ENCODE measurements at places on chromosomes 1 and 21.

- DNase-seq = no peak
Measured at GRCh38 chr1:175148068-175148467, 44.5 kb downstream of the KIAA0040 start.

DNA sequence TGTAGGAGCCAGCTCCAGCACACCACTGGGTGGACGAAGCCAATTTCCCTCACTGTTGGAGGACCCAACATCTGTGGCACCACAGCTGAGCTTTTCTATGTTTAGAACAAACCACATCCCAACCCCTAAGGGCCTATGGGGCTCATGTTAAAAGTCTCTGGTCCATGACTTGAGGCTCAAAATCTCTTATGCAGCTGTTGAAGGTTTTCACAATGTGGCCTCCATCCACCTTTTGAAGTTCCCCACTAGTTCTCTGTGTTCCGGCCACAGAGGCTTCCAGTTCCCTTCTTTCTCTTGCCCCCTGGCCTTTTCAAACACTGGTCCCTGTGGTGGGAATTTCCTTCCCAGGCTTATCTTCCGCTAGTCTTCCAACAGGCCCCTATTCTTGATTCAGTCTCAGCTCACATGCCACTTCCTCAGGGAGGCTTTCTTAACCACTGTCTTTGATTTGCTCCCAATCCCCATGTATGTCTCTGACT lies 3.9 kb upstream of the IFNLR1 start:
- no peak for DNase-seq

GRCh38 chr1:7406641-7407543 lies 364.2 kb upstream of the VAMP3 start:
- DNase-seq = no peak

DNA sequence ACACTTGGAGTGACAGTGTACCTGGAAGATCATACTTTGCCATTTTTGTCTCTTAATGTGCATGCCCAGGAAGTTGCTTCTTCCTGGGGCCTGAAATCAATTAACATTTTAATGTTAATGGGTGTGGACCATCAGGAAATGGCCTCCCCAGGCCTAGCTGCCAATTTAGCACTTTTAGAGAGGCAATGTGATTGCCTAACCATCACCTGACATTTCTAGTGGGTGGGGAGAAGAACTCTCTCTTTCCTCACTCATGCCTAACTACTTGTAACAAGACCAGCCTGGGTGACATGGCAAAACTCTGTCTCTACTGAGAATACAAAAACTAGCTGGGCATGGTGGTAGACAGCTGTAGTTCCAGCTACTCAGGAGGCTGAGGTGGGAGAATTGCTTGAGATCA lies 549.0 kb upstream of the RGS18 start:
- no peak for DNase-seq

DNA sequence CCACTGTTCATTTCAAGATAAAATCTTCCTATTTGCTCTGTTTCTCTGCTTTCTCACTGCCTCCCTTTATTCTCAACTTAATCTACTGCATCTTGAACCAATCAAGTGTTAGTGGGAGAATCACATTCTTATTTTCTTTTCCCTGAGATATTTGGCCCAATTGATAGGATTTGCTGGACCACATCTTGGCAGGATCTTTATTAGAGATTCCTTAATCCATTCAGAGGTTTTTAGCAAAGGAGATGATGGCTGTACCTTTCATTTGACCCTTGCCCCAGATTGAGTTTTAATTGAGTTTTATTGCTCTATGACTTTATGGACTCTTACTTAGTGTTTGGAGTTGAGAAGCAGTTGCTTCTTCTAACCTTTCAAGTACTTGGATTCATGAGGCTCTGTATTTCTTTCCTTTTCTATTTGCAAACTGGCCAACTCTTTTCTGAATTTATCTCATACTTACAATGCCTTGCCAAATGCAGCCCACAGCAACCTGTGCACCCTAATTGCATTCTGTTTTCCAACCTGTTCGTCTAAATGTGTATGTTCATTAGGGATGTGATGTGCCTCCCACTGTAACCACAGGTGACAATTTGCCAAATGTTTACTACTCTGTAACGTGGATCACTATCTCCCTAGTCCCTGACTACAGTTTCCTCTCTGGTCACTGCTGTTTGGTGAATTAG lies 274.8 kb upstream of the KAZN start:
- DNase-seq = no peak

DNA sequence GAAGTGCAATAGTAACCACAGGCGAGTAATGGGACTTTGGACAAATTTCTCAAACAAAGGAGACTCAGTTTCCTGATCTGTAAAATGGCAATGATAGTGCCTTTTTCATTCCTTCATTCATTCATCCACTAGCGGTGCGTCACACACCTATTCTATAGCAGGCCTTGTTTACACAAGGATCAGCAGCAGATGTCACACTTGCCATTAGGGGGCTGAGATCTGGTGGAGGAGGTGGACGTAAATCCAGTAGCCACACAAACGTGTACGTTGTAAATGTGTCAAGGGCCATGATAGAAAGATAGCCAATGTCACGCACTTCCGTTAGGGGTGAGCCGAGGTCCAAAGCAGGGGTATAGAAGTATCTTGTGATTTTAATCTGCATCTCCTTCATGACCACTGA lies 34.2 kb downstream of the SERINC2 start:
- no peak for DNase-seq

DNA sequence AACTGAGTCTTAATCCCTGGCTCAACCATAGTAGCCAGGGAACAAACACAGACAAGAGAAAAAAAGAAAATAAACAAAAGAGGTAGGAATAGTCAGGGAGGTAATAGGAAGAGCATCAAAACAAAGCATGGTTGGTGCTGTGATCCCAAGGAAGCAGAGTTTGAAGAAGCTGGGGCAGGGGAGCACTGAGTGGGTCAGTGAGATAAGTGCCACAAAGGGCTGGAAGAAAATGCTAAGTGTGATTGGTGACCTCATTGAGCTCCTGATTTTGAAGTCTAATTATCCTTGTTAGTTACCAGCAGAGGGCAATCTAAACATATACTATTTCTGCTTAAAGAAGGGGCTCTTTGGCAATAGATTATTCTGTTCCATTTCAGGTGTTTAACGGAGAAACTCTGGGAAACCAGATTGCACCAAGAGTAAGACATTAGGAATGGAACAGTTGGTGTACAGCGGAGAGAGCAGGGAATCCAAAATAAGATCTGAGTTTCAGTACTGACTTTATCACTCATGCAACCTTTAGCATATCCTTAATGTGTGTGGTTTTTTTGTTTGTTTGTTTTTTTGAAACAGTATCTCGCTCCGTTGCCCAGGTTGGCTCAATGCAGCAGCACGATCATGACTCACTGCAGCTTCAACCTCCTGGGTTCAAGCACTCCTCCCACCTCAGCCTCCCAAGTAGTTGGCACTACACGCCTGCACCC lies 30.7 kb upstream of the KIAA1614 start:
- DNase-seq = no peak

All from activated CD4-positive, alpha-beta T cell treated with anti-CD3 and anti-CD28 coated beads for 24 hours (primary cell).